ENCODE measurements at places on chromosomes 3 and 15.
A peak's percentile ranks its signal among the peaks of the same experiment; 100 is the strongest.

- DNase-seq, result no peak
Observed at GRCh38 chr15:25242957-25243799, 195.6 kb downstream of the UBE3A start.

DNA sequence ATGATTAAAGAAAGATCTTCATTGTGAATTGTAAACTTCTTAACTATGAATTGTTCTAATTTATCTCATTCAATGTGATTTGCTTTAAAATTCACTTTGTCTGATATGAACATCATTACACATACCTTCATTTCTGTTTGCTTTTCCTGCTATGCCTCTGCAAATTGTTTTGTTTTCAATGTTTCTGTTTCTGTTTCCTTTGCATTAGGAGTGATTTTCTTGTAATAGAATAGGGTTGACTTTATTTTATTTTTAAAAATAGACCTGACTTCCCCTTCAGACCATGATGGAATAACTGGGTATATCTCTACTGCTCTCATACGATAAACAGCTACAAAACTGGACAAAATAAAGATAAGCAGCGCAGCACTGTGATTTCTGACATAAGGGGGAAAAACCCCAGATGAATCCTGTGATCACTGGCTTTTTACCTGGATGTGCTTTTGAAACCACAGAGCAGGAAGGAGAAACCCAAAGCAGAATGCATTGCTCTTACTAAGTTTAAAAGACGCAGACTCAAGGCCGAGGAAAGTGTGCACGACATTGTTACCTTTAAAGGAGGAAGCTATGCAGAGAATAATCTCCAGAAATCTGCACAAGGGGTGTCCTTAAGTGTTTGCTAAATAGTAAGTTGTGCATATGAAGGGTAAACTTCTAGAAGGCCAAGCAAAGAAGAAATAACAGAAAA is 420.2 kb downstream of the TBC1D5 start:
- DNase-seq, result no peak

GRCh38 chr3:155702745-155703591 is 41.9 kb downstream of the PLCH1 start:
- no peak for DNase-seq

GRCh38 chr15:69719527-69720240 is 267.1 kb downstream of the RPLP1 start:
- no peak for DNase-seq

DNA sequence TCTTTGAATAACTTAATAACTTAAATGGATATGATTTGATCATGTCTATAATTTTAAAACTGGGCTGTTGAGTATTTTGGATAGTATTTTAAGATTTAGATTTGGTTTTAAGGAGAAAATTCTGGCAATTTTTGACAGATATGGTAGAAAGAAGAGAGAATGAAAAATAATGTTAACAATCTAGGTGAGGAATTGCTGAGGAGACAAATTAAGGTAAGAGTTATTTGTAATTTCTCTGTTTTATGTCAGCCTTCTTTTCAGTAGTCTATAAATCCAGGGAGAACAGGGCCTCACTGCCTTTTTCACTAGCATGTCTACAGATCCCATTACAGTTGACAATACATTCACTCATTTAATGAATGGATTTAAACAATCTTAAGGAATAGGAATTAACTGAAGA is 144.7 kb downstream of the SERPINI1 start:
- DNase-seq, result no peak

- no peak for DNase-seq
Observed at GRCh38 chr3:26099692-26100091, 309.8 kb downstream of the OXSM start.

GRCh38 chr15:62112616-62113593 is 46.1 kb downstream of the C2CD4A start:
- DNase-seq, result peak; percentile 64

DNA sequence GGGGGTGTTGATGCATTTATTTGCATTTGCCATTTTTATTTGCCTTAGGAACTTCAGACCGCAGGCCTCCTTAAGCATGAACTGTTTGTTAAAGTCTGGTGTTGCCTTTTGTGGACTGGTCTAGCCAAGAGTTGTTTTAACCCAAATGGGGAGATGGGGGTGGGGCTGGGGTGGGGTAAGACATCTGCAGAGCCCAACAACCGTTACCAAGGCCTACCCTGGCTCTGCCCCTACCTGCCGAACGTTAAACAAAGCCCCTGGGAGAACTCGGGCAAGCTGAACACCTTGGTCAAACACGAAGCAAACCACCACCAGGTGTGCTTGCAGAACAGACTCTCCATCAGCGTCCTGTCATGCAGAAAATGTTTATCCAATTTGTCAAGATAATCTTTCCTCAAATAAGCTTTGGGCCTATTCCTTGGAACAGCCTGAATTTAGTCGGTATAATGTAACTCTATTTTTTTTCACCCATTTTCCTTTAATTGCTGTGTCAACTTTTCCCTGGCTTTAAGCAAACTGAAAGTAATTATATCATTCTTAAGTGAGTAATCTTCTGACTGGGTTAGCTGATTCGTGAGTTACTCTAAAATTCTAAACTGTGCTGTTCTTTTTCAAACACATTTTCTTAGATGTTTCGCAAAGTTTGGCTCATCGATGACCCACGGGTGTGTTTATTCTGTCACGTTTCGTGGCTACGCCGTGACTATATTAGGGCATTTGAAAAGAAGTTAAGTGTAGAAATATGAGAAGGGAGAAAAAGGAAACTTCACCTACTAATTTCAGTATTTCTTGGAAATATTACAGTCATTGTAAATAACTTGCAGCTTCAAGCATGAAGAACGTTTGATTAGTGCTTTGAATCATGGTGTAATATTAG is 127.6 kb downstream of the SOX2 start:
- DNase-seq, result no peak
